CD8-positive, alpha-beta memory T cell (primary cell): ENCODE measurements at places on chromosomes 5 and 9. TPM values are rescaled to one million over a fixed set of nuclear protein-coding genes. Genes with fewer than 3 reads are reported as not detected.

Gene BTNL3
- total RNA-seq = not detected

Gene NANS
- 34.8 TPM for total RNA-seq

DNA sequence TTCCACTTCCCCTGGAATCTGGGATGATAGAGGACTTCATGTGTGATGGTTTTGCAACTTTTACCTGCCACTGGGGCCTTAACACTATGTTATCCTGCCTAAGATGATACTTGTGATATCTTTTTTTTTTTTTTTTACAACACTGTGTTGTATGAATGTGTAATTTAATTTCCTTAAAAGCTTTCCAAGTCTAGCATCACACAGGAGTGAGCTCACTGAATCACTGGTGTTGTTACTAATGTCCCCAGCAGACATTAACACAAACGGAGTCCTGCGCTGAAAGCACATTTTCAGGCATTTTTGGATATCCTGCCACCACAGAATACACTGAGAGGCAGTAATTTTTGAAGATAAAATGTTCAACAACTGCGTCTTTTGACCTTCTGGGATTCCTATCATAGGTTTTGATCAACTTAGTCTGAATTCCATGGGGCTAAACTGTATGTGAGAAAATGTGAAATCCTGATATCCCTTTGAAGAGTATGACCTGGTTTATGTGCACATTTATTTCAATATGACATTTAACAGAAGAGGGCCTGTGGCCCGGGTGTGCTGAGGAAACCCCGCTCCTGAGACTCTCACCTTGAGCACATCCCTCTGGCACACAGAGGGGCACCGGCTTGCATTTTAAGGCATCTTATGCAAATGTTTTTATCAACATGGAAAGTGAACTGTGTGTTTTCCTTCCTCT lies 118.0 kb downstream of the FSTL4 start:
- no peak for DNase-seq

Gene AHRR
- 38.2 TPM for total RNA-seq

Gene PCDH12
- 0.88 TPM for total RNA-seq

Gene RECK
- total RNA-seq = 3.7 TPM

DNA sequence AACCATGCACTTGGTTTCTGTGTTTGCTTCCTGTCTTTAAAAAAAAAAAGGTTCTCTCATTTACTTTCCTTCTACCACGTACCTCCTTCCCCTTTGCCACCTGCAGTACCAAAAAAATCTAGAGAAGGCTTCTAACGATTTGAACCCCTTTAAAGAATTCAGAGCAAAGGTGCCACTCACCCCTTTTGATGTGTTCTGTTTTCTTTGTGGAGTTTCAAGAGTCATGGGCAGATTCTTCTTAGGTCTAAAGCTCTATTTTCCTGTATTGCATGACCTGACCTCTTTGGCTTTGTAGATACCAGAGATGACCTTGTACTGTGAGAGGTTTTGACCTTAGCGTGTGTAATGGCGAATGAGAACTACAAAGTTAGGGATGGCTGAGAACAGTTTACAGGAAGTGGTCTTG lies 29.0 kb downstream of the TXNDC8 start:
- no peak for DNase-seq

Gene TAF1L
- not detected for total RNA-seq

Gene SLC6A3
- total RNA-seq = not detected

Gene MTRR
- total RNA-seq = 45.5 TPM

DNA sequence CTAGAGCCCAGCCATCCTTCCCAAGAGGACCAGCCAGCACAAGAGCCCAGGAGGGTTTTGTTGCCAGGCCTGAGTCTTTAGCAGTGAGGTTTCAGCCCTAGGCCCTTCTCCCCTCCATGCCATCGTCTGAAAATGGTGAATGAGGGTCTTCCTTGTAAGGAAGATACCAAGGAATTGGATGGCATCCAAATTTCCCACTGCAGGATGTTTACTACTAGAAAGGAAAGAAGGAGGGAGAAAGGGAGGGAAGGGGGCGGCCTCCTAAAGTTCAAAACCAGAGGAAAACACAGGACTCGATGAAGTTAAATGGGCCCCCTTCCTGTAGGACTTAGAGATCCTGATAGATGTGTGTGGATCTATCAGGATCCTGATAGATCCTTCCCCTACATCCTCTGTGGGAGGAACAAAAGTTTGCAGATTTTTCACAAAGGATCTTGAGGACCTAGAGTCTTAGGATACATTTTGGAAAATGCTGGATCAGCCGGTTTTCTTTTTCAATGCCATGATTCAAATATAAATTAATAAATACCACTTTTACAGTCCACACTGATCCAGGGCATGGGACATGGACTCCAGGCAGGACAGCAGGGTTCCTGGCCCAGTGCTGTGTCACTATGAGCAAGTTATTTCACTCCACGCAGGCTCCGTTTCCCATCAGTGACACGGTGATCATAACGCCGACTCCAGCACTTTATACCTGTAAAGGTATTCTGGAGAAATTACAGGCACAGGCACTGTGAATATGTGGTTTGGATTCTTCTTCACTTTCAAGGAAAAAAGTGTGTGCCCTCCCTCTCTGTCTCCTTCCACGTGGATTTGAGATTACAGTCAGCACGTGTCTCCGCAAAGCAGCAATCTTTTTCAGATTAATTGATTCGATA lies 40.9 kb downstream of the C5orf15 start:
- no peak for DNase-seq

- no peak for DNase-seq
These were observed 10.6 kb downstream of the C1QTNF2 start for GRCh38 chr5:160359816-160360215.

DNA sequence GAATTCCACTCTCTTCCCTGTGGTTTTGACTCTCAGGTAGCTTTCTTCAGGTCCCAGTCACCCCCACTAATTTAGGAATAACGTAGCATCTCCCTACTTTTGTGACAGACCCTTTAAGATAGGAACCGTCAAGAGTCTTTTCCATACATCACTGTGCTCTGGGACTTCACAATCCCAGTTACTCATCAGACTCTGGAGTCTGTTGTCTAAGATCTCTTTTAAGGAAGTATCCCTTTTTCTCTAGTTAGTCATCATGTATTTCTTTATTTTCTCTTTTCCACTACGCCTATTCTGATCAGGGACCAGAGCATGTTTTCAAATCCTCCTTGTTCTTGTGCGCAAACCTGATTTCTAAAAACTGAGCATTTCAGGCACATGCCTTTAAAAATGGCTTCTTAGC lies 143.0 kb downstream of the GOLPH3 start:
- DNase-seq = no peak
